T follicular helper cell (primary cell): ENCODE measurements at places on chromosomes 16 and 17.

- no peak for DNase-seq
Measured at GRCh38 chr17:77905266-77905665, 53.2 kb upstream of the TNRC6C start.

DNA sequence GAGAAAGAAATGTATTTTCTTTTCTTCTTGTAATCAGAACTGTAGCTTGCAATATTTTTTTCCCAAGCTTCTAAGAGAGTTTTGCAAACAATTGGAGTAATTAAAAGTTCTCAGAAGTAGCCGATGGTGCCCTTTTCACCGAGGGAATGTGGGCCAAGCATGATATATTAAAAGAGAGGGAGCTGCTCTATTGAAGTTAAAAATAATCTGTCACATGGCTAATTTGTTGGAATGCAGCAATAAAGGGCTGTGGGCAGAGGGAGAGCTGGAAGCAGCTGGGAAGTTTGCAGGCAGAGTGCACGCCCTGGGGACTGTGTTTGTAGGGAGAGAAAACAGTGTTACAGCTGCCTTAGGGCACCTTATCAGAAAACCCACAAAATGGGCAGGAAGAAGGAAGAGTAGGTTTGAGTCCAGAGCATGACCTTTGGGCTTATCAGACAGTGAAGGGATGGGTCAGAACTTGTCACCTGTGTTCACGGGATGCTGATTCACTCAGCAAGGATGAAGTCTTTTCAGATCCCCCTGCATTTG, 18.5 kb upstream of the TERF2 start:
- no peak for DNase-seq

- DNase-seq: no peak
Measured at GRCh38 chr17:48576479-48577309, 1.5 kb downstream of the HOXB4 start.

DNA sequence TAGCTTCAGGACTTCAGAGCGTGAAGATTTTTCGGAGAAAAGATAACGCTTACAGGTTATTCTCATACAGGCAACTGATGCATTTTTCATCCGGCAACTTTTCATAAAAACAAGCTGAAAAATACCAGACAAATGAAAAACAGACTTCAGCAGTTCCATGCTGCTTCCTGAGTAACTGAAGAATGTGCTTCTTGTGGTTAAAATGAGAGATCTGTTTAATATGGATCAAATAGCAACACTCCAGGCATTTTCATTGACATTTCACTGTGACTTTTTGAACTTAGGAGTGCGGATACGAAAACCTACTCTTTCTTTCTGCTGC, 705 bp upstream of the PITPNC1 start:
- no peak for DNase-seq

DNA sequence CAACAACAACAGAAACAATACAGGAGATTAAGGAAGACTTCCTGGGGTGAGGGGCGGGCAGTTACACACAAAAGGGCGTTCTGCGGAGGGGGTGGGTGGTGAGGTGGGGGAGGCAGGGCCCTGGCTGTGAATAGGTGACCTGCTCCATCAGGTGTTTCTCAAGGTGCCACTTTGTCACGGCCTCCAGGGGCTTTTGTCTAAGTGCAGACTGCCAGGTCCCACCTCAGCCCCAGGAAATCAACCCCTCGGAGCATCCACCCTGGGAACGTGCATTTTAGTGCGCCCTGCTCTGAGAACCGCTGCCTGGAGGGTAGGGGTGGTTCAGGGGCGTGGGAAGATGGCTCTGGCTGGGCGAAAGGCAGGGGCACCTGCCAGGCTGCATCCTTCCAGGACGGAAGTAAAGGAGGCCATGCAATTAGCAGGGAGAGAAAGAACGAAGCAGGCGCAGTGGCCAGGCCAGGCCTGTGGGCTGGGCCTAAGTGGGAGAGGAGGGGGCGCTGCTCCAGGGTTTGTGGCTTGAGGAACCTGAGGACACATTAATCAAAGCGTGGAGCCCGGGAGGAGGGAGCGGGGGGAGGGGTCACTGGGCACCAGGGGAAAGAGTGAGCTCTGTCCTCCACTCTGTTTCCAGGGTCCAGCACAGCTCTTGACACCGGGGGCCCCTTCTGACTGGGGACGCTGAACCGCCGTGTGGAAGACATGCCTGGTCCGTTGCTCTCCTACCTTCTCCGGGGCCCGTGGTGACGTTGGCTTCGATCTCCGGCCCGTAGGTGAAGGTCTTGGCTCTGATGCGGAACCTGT, 49.4 kb upstream of the CDC42EP4 start:
- DNase-seq: no peak
